ENCODE measurements at places on chromosomes 3 and 15.

DNA sequence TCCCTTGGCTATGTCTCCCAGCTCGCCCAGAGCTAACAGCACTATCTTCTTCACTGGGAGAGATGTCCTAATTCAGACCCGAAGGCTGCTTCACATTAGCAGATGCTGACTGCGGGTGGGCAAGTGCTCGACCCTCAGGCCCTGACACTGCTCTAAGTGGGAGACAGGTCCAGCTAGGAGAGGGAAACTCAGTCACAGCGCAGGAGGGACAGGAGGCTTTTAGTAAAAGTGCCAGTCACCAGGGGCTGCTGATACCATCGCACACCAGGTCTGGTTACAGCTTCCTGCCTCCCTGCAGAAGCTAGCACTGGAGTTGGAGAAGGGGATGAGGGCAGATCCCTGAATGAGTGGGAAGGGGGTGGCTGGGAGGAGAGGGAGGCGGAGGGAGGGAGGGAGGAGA, 365.8 kb upstream of the RGMA start:
- DNase-seq, result no peak

- DNase-seq, result no peak
Measured at GRCh38 chr15:25787855-25788520, 75.1 kb downstream of the ATP10A start.

DNA sequence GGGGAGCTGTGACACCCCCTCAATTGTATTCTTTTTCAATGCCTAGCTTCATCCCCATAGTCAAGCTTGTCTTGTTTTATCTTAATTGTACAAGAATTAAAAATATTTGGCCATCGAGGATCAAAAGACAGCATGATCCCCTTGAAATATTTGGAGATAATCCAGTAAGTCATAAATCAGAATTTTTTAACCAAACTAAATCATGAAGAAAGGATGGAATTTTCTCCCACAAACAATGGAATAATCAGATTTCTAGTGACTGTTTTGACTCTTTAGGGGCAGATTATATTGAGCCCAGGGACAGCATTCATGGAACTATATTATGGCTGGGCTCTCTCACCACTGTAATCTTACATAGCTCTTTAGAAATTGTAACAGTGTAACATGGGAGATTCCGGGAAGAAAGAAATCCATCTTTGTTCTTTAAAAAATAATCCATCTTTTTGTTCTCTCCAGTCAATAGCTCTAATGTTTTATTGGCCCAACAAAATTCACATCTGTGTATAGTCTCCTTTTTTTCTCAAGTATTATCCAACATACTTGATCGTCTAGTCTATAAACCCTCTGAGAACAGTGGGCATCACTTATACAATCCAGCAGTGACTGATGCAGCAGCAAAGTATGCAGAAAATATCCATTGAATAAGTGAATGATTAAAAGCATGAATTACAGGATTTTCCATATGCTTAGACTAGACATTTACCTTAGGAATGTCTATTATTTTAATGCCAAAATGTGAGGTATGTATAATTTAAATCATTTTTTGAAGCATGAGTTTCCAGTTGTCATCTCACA, 277.0 kb upstream of the PLSCR5 start:
- DNase-seq, result no peak

DNA sequence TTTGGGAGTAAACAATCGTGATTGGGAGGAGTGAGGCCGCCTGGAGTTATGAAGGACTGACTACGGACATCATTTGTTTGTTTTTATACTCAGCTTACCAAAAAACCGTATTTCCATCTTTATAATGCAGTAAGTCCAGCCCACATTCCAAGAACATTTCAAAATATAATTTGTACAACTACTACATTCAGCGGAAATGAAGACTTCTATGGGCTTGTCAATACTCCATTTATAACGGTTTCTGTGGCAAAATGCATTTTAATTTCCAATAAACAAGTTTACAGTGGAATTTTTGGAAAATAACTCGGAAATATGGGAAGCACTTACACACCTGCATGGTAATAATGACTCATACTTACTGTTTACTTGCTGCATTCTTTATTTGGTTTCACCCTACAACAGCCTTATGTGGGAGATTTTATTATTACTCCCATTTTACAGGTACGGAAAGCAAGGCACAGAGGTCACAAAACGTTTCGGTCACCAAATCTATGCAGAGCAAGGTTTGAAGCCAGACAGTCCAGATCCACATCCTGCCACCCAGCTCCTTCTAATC, 62.3 kb downstream of the LDHAL6B start:
- DNase-seq, result no peak
